ENCODE measurements at places on chromosomes 4 and X.

- DNase-seq: no peak
These were observed 2.8 kb downstream of the SOD3 start for GRCh38 chr4:24798036-24798610.

DNA sequence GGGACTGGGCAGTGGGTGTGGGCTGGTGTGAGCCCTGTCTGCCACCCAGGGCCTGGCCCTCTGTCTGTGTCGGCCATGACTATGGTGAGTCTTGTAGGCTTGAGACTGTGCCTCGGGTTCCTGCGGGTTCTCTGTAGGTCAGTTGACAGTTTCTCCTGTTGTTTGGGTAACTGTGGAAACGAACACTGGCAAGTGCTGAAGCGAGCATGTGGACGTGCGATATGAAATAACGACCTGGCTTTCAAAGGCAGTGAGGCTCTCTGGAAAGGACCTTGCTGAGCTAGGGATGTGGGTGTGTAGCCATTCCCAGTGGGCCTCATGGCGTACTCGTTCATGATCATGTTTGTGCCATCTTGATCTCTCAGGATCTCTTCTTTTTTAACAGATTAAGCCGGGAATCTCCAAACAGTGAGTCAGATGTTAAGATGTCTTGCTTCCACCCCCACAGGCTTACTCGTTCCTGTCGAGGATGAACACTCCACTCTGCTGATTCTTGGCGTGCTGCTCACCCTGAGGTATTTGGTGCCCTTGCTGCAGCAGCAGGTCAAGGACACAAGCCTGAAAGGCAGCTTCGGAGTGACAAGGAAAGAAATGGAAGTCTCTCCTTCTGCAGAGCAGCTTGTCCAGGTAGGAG is 41.3 kb downstream of the HTT start:
- no peak for DNase-seq

- no peak for DNase-seq
These were observed 38.2 kb upstream of the GPM6A start for GRCh38 chr4:175850240-175850639.

GRCh38 chr4:115076691-115077090 is 36.7 kb downstream of the NDST4 start:
- DNase-seq: no peak

DNA sequence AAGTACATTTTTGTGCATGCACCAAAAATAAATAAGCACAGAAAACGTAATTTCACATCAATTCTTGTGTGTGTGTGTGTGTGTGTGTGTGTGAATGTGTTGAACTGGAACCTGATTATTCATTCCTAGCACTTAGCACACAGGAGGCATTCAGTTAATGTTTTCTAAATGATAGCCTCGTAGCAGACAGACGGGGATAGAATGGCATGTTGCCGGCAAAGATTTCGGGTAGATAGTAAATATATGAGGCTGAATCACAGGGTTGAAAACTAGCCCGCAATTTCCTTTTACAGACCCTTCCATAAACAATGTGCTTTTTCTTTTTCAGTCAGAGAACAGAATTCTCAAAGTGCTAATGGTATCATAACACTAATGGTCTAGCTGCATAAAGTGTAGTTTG is 13.5 kb downstream of the MAOB start:
- no peak for DNase-seq

GRCh38 chr4:185729391-185729804 is 82.6 kb downstream of the SORBS2 start:
- no peak for DNase-seq

DNA sequence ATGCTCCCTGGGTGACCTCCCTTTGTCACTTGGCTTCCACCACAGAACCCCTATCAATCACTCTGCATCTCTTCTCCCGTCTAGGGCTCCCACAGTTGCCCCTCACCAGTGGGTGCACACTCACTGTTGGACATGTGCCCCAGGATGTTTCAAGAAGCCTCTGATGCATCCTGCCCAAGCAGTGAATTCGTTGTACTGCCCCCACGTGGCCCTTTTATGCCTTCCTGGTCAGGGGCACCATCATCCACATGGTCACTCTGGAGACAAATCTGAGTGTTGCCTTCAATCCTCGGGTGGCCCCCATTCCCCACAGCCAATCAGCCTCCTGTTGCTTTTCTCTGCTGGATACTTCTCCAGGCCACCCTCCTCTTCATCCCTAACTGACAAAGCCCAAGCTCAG is 12.2 kb downstream of the ITIH6 start:
- DNase-seq: no peak

- no peak for DNase-seq
These were observed 37.1 kb downstream of the ENOPH1 start for GRCh38 chr4:82467471-82467870.

DNA sequence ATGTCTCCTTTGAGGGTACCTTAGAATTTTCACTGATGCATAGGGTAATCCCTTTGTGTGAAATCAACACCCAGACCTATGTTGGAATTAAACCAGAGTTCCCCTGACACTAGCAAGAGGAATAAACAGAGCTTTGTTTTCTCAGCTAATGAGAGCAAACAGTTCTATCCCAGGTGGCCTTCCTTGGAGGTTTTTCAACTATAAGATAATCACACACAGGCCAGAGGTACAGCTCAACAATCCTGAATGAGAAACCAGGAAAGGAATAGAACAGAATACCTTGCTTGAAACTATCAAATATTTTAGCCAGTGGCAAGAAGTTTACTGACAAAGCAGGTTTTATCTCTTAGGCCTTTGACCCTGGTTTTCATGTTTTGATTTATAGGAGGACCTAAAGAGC is 100.2 kb downstream of the OTC start:
- DNase-seq: peak; percentile 9

GRCh38 chr4:74451214-74451661 is 6.3 kb downstream of the AREG start:
- DNase-seq: no peak

- DNase-seq: no peak
These were observed 18.9 kb downstream of the NAAA start for GRCh38 chr4:75921910-75922309.

DNA sequence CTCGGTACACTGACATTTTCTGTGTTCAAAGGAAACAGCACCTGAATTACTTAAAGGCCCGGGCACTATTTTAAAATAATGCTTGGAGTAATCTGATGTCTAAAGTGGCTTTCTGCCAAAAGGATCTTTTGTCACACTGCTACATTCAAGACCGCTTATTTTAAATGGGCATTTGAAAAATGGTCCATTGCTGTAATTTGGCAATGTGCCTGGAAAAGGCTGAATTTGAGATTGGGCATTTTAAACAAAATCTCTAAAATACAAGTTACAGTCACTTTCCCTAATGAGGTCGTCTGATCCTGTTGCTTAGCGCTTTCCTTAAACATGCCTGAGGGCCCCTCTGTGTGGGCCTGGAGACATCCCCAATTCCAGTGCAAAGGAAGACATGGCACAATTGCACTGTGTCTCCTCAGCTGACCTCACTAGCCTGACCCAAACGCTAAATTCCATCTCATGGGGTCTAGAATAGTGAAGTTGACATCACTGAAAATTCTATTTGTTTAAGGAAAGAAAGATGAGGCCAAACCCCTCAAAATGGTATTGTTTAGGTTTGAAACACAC is 214.2 kb downstream of the GPC3 start:
- DNase-seq: no peak

GRCh38 chr4:153001626-153002025 is 65.5 kb downstream of the FHDC1 start:
- DNase-seq: no peak

- DNase-seq: no peak
These were observed 672.2 kb downstream of the TRAM1L1 start for GRCh38 chr4:116413222-116413621.

DNA sequence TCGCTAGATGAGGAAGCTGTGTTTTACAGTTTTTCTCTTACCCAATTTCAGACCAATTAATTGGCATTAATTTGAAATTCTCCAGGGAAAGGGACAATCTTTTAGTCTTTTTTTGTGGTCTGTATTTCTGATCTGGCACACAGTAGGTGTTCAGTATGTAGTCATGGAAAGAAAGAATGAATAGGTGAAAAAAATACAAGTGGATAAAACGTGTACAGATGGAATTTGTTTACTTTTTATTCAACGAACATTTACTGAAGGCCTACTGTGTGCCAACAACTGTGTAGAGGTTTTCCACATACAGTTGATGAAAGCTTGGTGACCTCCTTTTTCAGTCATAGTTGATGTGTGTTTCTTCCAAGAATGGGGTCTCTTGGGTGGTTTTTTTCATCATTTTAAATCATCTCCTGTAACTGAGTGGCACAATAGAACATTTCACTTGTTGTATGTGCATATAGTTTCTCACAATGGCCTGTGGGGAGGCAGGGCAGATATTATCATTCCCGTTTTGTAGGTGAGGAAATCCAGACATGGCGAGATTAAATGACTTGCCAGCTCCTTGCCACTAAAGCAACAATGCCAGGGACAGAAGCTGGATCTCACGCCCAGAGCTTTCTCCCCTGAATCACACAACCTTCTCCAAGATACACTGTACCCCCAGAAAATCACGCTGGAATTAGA is 102.4 kb downstream of the CEP135 start:
- no peak for DNase-seq

DNA sequence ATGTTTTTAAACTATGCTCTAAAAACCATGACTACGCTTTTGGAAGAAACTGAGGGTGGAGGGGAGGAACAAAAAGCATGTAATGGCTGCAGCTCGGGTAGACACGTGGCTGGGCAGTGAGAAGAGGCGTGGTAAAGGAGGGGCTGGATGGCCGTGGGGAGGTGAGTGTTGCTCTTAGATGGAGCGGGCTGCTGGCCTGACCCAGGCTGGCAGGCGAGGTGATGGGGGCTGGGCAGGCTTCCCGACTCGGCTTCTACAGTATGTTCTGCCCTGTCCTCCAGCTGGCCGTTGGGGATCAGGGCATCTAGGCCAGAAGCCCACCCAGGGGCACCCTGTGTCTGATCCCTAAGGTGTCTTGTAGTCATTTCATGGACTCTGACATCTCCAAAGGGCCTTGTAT is 60.7 kb downstream of the EFHC2 start:
- no peak for DNase-seq

DNA sequence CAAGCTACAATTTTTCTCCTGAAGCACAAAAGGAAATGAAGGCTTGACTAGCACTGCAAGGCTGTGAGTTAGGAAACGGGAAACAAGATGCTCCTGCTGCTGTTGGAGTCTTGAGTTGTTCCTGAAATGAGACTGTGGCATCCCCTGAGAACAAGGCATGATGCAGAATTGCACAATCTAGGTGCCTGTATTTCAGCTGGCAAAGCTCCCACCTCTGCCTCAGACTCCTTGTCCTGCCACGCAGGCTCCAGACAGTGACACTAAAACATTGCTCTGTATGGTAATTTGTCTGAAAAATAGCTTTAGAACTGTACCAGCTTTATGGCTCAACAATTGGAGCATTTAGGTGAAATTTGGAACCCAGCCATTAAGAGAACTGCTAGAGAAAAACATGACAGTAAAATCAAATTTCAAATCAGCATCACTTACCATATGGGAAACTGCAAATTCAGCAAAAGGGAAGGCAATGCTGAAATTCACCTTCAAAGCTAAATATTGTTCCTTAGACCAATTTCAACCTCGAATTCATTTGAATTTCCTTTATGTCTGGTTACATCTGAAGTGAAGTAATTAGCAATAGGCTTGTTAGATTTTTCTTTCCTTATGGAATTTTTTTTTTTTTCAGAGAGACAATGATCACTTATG is 103.4 kb downstream of the MFAP3L start:
- no peak for DNase-seq

- no peak for DNase-seq
These were observed 108.6 kb downstream of the PPP3CA start for GRCh38 chr4:101238706-101239105.

DNA sequence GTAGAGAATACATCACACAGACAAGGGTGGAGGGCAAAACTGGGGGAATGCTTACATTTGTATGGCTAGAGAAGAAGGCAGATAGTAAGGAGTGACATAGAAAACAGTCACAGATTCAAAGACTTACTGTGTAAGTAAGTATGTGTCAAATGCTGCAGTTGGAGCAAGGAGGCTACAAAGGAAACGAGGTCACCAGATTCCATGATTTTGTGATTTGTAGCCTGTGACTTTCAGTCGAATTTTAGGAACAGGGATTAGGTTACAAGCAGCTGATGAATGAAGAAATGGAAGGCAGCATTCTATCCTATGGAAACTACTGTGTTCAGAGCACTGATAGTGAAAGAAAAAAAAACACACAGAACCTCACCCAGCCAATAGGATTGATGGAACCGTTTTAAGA is 407.9 kb downstream of the IL15 start:
- no peak for DNase-seq

DNA sequence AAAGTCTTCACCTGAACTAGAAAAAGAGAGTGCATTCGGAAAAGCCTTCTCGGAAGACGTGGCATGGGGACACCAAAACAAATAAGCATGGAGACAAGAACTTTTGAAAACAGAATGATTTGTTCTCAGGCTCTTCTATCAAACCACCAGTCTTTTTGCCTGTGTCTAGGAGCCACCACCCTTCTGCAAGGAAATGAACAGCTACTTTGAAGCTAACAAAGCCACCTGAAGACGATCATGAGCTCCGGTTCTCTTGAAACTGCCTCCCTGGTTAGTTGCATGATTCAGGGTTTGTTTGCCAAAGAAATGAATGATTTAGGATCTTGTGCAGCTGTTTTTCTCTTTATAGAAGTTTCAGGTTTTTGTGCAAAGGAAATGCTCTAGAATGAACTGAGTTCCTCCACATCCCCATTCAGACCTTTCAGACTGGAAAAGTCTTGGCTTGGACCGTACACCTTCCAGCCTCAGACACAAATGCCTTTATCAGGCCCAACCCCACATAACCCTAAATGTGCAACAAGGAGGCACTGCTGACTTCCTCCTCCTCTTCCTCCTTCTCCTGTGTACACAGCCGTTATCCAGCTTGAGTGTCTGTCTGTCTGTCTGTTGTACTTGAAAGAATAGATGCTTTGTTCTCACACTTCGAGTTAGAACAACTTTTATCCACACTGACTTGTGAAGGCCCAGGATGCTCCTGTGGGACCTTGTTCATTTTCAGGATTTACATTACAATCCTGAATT is 334.8 kb upstream of the KLF3 start:
- no peak for DNase-seq

DNA sequence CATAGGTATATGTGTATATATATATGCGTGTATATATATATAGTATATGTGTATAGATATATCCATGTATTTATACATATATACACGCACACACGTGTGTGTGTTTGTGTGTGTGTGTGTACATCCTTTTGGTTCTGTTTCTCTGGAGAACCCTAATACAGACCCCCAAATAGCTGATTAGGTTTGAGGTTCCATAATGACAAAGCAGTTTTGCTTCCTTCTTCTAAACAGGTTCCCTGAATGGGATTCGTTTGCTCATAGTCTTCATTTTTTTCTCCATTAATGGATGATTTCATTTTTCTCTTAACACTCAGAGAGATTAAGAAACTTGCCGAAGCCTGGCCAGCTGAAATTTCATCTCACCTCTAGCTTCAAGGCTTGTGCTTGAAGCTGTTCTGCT is 234.0 kb upstream of the BCOR start:
- no peak for DNase-seq

DNA sequence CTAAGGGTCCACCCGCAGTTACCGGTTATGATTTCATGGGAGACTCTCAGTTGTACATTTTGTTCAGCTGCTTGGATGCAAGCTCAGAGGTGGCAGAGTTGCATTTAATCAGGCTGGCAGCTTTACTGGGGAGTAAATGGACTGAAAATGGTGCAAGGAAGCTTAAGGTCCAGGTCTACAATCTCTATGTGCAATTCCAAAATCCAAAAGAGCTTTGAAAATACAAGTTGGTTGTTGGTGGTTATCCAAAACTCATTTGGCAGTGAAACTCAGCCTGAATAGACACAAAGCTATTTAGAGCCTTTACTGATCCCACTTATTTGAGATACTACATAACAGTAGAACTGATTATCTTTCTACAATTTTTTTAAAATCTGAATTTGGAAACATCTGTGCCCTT is 11.8 kb upstream of the ZFP42 start:
- DNase-seq: no peak
